Esophagus squamous epithelium (tissue), 5 donors: ENCODE measurements at places on chromosomes 13 and 19.

DNA sequence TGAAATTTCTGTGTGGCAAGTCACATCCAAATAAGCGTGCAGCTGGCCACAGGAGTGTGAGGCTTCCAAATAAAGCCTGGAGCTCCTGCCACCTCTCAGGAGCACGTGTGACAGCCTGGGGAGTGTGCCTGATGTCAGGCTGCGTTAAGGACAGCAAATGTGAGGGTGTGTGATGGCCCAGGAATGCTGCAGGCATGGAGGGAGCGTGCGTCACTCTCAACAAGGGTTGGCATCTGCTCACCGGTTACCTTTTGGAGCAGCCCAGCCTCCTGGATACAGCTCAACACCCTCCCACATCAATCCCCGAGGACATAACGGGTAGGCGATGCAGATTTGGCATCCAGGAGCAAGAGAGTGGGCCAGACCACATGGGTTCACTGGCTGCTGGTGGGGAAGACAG lies 19.0 kb downstream of the NUMBL start:
- no peak for DNase-seq

DNA sequence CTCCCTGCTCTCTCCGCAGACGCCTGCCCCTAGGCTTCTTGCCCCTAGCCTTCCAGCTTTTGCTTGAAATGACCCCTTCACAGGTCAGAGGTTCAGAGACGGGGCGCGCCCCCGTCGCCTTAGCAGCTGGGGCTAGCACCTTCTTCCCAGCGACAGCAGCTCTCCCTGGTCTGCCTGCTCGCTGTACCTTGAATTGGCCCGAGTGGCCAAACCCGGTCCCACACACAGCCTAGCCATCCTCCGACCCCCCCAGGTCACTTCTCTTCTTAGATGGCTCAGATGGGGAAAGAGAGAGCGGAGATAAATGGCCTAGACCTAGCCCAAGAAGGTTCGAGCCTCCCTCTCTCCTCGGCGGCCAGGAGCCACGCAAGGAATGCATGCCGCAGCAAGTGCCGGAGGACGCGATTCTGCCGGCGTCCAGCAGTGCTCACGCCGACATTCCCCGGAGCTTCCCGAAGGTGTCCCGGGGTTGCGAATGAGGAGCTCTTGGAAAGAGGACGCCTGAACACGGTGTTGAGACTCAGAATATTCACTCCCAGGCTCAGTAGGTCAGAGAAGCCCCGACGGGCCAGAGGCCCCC lies 1.3 kb downstream of the CDX2 start:
- DNase-seq, result no peak

GRCh38 chr13:98144027-98144741 lies 1.3 kb downstream of the FARP1 start:
- DNase-seq, result no peak

DNA sequence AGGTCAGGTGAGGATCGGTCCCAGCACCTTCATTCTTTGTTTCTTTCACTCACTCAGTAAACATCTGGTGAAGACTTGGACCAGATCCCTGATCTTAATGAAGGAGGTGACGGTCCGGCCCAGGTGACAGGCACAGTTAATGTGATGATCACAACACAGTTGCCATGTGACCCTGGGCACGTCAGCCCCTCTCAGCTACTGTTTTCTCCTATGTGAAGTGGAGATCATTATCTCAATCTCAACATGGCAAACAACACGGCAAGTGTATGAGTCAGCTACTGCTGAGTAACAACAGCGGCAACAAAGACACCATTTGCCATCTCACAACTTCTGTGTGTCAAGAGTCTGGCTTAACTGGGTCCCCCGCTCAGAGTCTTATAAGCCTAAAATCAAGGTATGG lies 74.6 kb downstream of the GNG7 start:
- no peak for DNase-seq

GRCh38 chr13:40377783-40378182 lies 288.7 kb downstream of the FOXO1 start:
- DNase-seq, result no peak

GRCh38 chr19:43726736-43727592 lies 11.1 kb downstream of the IRGC start:
- DNase-seq, result no peak

GRCh38 chr13:74795526-74795925 lies 661.3 kb upstream of the KLF12 start:
- no peak for DNase-seq

DNA sequence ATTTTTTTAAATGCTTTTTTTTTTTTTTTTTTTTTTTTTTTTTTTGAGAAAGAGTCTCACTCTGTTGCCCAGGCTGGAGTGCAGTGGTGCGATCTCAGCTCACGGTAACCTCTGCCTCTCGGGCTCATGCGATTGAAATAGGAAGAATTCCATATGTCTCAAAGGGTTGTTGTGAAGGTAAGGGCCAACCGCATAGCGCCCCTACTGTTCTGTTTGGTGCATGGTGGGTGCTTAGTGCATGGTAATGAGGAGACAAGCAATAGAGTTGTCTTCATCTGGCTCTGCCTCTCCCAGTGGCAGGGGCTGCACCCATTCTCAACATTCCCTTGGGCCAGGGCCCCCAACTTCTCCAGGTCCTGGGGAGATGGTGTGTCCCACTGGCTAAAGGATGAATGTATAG lies 68.7 kb downstream of the RASL11A start:
- no peak for DNase-seq

GRCh38 chr19:7554565-7554964 lies 19.0 kb downstream of the PNPLA6 start:
- no peak for DNase-seq

- no peak for DNase-seq
These were observed 441 bp upstream of the ZNF559 start for GRCh38 chr19:9323557-9323918.

DNA sequence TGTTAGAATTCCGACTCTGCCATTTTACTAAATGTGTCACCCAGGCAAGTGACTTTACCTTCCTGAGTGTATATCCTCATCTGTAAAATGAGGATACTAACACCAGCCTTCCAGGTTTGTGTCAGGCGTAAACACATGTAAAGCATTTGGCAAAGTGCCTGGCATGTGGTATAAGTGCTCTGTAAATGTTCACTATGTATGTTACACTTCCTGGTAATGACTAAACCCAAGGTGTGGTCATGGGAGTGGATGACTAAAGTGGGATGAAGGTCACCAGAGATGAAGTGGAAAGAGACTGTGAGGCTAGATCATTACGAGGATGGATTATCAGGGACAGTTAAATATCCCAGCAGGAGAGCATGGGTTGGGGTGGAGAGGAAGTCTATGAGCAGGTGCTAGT lies 25.6 kb downstream of the DEDD2 start:
- DNase-seq, result no peak

- no peak for DNase-seq
These were observed 327.5 kb upstream of the SPRY2 start for GRCh38 chr13:80668452-80668851.
